Activated CD4-positive, alpha-beta T cell treated with anti-CD3 and anti-CD28 coated beads, Interleukin-2, amount 50 U/mL, for 16 hours (primary cell): ENCODE measurements at places on chromosomes 11 and 22.
A peak's percentile ranks its signal among the peaks of the same experiment; 100 is the strongest.

GRCh38 chr11:121894581-121894980 lies 221.4 kb downstream of the BLID start:
- no peak for DNase-seq

DNA sequence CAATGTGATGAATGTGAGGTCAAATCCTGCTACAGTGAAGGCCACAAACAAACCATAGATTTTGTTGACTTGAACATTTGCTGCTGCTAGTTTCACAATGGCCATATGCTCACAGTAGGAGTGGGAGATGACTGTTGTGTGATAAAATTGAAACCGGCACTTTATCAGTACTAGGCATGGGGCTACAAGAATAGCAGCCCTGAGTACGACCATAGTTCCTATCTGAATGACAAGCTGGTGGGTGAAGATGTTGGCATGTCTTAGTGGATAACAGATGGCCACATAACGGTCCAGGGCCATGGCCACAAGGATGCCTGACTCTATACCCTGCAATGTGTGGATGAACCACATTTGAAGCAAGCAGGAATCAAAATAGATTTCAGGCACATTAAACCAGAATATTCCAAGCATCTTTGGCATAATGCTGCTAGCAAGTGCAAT lies 2.8 kb downstream of the OR52A1 start:
- DNase-seq: no peak

DNA sequence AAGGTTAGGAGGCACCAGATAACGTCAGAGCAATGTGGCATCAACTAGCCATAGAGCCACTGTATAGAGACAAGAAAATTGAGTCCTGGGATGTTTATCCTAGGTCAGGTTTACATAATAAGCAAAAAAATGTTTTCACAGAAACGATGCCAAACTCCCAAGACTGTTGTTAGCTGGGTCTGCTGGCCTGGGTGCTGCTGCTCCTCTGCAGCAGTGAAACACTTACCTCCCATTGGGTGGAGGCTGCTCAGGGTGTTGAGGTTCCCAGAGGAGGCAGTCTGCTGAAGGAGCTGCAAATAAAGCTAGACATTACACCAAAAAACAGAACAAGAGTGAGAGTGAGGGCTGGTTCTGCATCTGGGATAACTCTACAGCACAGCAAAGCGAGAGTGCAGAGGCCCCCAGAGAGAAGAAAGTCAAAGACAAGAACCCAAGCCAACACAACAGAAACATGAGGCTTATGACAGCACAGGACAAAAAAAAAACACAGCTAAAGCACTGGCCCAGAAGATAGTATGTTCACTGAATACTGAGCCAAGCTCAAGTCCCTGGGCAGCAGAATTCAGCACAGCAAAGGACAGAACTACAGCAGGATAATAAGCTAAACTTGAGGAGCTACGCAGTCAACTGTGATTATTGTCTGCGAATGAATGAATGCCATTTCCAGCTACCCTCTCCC lies 29.9 kb upstream of the RAPSN start:
- DNase-seq: no peak

DNA sequence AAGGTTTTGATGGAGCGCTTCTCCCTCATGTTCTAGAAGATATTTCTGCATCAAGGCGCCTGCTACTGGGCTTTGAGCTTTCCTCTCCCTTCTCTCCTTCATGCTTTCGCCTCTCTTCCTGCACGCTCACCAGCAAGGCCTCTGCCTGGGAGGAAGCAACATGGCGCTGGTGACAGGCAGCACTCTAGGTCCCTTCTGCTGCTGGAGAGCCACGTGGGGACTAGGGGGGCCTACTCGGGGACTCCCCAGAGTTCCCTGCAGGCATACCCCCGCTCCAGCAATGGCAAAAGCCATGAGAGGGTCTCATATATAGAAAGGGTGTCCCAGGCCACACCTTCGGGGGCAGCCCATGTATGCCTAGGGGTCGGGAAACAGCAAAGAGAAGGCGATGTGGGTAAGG lies 49.7 kb downstream of the GRIK4 start:
- DNase-seq: no peak

DNA sequence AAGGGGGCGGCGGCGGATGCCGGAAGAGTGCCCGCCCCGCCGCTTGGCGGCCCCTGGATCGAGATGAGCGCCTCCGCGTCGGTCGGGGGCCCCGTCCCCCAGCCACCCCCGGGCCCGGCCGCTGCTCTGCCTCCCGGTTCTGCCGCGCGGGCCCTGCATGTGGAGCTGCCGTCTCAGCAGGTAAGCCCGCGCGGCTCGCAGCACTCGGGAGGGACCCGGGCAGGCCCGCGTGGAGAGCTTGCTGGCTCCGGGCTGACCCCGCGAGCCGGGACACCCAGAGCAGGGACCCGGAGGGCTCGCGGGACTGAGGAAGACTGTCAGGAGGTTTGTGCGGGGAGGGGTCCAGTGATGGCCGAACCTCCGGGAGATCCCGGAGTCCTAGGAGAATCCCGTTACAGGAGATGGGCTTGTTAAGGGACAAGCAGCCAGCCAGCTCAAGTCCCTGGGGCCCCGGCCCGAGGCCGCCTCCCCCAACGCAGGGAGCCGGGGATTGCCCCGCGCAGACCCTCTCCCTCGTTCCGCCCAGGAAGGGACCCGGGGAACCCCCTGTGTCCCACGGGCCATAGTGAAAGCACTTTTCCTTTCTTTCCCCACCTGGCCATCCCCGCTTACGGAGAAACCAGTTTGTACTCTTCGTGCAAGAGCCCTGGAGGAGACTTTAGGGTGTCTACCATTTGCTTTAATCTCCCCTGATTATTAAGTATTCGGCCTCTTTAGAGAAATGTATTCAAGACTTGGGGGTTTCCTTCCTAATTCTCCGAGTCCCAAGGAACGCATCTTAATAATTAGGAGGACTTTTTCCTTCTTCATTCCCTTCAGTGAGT lies 547 bp downstream of the UVRAG start:
- peak; percentile 33 for DNase-seq

- DNase-seq: peak; percentile 34
These were observed 30.0 kb upstream of the CABP7 start for GRCh38 chr22:29689880-29690213.

DNA sequence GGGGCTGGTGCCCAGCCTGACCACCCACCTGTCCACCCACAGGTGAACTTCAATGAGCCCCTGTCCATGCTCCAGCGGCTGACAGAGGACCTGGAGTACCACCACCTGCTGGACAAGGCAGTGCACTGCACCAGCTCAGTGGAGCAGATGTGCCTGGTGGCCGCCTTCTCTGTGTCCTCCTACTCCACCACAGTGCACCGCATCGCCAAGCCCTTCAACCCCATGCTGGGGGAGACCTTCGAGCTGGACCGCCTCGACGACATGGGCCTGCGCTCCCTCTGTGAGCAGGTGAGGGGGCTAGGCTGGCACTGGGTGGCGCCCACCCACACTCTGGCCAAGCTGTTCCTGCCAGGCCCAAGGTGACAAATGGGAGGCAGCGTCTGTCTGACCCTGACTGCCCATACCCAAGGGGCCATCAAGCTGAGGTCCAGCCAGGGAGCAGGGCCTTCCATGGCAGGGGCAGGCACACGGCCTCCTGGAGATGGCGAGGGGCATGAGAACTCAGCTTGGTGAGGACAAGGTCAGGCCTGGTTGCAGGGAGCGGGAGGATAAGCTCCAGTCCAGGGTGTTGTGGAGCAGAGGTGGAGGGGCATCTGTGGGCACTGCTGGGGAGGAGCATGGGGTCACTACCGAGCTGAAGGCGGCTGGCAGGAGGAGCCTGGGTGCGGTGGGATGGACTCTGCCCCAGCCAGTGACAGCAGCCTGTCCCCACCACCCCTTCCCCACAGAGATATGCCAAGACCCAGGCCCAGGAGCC lies 77.7 kb downstream of the MORC2 start:
- peak; percentile 28 for DNase-seq

- peak; percentile 6 for DNase-seq
These were observed 421.6 kb downstream of the METTL15 start for GRCh38 chr11:28529540-28530410.

DNA sequence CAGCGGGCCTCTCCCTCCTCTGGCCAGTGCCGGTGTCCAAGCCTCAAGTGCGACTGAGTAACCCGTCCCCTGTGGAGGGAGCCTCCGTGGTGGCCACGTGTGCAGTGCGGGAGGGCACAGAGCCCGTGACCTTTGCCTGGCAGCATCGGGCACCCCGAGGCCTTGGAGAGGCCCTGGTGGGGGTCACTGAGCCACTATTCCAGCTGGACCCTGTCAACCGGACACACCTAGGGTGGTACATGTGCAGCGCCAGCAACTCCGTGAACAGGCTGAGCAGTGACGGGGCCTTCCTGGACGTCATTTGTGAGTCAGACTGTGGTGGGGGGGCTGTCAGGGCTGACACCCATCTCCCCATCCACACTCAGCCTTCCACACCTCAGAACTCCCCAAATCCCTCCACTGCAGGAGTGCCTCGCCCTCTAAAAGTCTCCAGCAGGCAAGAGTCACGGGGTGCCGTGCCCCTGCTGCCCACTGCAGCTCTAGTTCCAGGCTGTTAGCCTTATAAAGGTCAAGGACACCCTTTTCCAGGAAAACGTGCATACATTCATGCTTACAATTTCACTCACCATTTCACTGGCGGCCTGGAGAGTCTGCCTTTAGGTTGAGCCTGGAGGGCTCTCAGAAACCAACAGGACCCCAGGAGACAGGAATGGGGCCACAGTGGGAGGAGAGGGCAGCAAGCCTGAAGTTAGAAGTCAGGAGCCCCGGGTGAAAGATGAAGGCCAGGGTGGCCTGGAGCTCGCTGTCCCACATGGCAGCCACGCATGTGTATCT lies 2.6 kb downstream of the VSIG10L2 start:
- DNase-seq: no peak

- DNase-seq: no peak
These were observed 64.5 kb upstream of the TCF20 start for GRCh38 chr22:42334875-42335512.

GRCh38 chr11:69825941-69826340 lies 6.7 kb upstream of the FGF3 start:
- no peak for DNase-seq

- no peak for DNase-seq
These were observed 9.3 kb downstream of the APOL5 start for GRCh38 chr22:35726933-35727332.

DNA sequence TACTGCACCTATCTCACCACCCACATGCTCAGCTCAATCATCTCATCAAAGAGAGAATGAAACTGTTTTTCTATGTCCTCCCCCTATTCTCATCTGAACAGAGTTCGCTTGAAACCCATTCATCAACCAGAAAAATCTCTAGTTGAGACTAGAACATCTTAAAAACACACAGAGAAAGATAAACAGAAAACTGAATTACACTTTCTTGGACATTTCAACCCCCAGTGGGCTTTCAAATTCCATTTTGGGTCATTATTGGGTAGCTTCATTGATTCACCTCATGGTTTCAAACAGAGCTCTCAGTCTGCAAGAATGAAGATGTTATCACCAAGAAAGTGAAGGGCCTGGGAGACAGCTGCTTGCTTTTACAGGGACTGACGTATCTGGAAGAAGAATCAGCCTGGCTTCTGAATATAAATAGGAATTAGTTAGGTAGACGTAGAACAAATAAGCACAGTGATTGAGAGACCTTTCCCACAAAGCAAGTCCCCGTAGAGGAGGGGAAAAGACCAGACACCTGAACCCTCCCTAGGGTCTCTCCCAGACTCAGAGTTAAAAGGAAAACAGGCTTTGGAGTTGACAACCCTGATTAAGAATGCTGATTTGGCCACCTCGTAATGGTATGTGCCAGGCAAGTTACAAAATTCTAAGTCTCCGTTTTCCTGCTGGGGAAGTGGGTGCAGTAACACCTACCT lies 155.7 kb downstream of the BBOX1 start:
- DNase-seq: no peak

GRCh38 chr11:115765803-115766239 lies 261.6 kb upstream of the CADM1 start:
- DNase-seq: peak; percentile 4

GRCh38 chr11:9276571-9276970 lies 11.4 kb upstream of the DENND5A start:
- no peak for DNase-seq

DNA sequence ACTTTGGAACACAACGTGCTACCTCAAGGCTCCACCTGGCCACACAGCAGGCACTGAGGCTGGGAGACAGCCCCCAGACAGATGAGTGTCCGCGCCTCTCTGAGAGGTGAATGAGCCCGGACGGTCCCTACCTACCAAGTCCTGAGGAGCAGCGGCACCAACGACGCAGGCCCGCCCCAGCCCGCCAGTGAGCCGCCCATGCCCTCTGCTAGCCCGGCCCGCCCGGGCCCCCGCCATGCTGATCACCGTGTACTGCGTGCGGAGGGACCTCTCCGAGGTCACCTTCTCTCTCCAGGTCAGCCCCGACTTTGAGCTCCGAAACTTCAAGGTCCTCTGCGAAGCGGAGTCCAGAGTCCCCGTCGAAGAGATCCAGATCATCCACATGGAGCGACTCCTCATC lies at the start of gene DDI1:
Gene DDI1 (plus strand): TSS at position 53 of the 400 bp plus-strand sequence. CDS start 183 bp downstream, at position 236.
- no peak for DNase-seq

DNA sequence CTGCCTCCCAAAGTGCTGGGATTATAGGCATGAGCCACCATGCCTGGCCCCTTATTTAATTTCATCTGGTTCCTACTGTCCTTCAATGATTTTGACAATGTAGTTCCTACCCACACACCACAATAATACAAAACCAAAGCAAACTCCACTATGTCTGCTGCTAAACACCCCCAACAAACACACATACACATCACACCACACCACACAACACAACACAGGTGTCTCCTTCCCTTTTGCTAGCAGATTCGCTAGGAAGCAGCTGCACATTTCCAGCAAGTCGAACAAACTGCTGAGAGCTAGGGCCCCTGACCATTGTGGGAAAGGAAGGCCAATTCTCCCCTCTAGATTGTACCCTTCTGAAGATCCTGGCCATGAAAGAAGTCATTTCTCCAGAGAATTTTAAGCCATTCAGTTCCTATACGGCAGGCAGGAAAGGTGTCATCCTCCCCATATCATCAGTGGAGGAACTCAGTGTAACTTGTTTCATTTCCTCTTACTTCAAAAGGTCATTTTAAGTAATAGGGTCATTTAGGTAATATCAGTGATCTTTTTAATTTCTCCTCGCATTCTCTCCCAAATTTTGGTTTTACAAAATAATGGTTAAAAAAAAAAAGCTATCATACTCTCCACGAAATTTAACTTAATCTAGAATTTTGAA lies 18.5 kb downstream of the NUMA1 start:
- DNase-seq: no peak

GRCh38 chr11:121105063-121105480 lies 4.0 kb downstream of the TECTA start:
- no peak for DNase-seq
